ENCODE measurements at places on chromosomes 6 and 20. TPM values are rescaled to one million over a fixed set of nuclear protein-coding genes. Genes with fewer than 3 reads are reported as not detected.

Gene FAM162B
- total RNA-seq = not detected

Gene HLA-DRB1
- 14.2 TPM for total RNA-seq

Gene GPX5
- total RNA-seq = not detected

Gene SLC17A4
- total RNA-seq = not detected

Gene KIF16B
- 8.1 TPM for total RNA-seq

Gene PTCRA
- total RNA-seq = not detected

Gene RAMACL
- 0.14 TPM for total RNA-seq

Gene SNAI1
- 2.3 TPM for total RNA-seq

Gene BFSP1
- total RNA-seq = 0.43 TPM

Gene HLA-B
- total RNA-seq = 3,483 TPM

Gene PKIB
- total RNA-seq = not detected

Gene OR2H1
- total RNA-seq = not detected

Gene ELOVL2
- not detected for total RNA-seq

Gene FAM184A
- total RNA-seq = 9.0 TPM

Gene MRAP2
- total RNA-seq = not detected

Gene ADAM33
- total RNA-seq = not detected

Gene HCRTR2
- total RNA-seq = not detected

Gene TOMM34
- total RNA-seq = 63.4 TPM

Gene C6orf15
- not detected for total RNA-seq

Gene MEP1A
- not detected for total RNA-seq

Gene ARMC12
- total RNA-seq = 0.64 TPM

Gene USP49
- total RNA-seq = 6.3 TPM

Gene KIF6
- total RNA-seq = 0.17 TPM

Gene KCNB1
- total RNA-seq = 0.07 TPM

Gene SLC17A3
- total RNA-seq = 0.58 TPM

Gene SLC32A1
- not detected for total RNA-seq

Gene POM121L2
- total RNA-seq = not detected

Gene DOK5
- 37.1 TPM for total RNA-seq

Gene ZSWIM3
- 6.0 TPM for total RNA-seq

Gene SNX21
- 0.47 TPM for total RNA-seq

Gene GPLD1
- 0.44 TPM for total RNA-seq

Gene STK4
- total RNA-seq = 143 TPM

Gene EIF6
- 211 TPM for total RNA-seq

Gene ULBP1
- total RNA-seq = 0.49 TPM

Gene CTAGE9
- not detected for total RNA-seq

Gene DZANK1
- total RNA-seq = 1.9 TPM

Gene SLC25A27
- total RNA-seq = 0.28 TPM

Gene PRICKLE4
- not detected for total RNA-seq

Gene ETV7
- total RNA-seq = 0.54 TPM

Gene LY6G6F
- total RNA-seq = not detected

Gene SEMG1
- total RNA-seq = not detected

Gene AVP
- not detected for total RNA-seq

Gene ABHD16A
- total RNA-seq = 44.7 TPM

Gene EXOC2
- 44.1 TPM for total RNA-seq

Gene LINC00237
- not detected for total RNA-seq

Gene SPATS1
- not detected for total RNA-seq

Gene HSPA12B
- total RNA-seq = not detected

Gene RAB5IF
- total RNA-seq = 122 TPM

Gene C20orf141
- total RNA-seq = not detected

Gene MLN
- not detected for total RNA-seq

Gene DNMT3B
- total RNA-seq = 1.1 TPM

Gene HDAC2
- 134 TPM for total RNA-seq

Gene CRISP2
- not detected for total RNA-seq

Gene MAS1
- not detected for total RNA-seq

Gene EFCAB8
- total RNA-seq = 0.54 TPM

Gene PIGU
- total RNA-seq = 27.1 TPM

Gene ZNFX1
- total RNA-seq = 61.5 TPM

Data from activated CD4-positive, alpha-beta T cell treated with anti-CD3 and anti-CD28 coated beads, Interleukin-2, amount 10 ng/mL, durations not matched to agents 24 days and 14 days (primary cell).